ENCODE measurements at places on chromosomes 7 and 10.

DNA sequence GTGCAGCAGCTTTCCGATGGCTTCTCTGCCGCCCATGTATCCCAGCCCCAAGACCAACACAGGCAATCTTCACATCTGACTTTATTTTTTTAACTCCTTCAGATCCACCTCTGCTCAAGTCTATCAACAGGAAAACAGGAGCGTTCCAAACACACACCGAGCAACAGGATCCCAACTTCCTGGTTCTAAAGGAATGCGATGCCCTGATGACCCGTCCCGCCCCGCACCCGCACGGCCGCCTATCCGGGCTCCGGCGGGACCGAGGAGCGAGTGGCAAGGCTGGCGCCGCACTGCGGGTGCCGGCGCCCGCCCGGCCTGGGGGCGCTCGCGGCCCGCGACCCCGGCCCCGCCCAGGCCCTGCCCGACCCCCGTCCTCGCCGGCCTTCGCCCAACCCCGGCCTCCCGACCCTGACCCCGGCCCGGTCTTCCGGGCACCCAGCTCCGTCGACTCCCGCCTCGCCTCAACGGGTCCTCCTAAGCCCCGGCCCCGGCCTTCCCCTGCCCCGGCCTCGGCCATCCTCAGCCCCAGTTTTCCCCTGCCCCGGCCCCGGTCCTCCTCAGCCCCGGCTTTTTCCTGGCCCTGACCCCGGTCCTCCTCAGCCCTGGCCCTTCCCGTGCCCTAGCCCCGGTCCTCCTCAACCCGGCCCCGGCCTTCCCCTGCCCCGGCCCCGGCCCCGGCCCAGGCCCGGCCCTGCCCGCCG is 730 bp downstream of the LARP4B start:
- no peak for ATAC-seq

DNA sequence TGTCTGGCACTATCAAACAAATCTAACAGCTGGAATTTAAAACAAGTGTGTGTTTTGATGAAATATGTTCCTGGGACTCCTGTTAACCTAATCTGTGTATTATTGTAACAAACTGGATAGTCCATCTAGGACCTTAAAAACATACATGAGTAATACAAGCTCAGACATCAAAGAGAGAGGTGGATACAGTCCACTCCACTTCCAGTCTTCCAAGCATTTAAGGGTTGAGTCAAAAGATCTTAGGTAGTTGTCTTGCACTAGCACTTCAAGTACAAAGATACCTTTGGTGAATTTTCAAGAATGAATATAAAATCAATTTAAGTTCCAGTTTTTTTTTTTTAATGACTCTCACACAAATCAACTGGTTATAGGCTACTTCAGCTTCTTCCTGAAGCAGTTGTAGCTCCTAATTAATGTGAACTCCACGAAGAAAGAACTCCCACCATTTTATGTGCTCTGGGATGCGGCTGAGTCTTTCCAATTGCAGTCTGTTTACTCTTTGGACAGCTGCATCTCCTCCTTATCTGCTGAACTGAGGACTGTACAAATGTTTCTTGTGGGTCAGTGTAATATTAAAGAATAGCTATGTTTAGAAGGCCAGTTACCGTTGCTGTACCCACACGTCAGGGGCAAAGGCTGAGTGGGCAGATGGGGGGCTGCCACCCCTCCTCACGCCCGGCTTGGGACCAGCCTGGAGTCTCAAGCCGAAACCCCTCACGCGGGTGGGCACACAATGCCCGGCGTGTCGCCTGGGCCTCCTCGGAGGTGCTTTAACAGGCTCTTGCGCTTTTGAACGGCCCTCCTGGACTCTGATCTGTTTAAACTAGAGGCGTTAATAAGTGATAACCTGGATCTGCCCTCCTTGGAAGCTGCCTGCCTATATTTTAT is 2.9 kb upstream of the IGF2BP3 start:
- no peak for ATAC-seq

- ATAC-seq, result no peak
Observed at GRCh38 chr10:52213321-52213752, 100.7 kb upstream of the DKK1 start.

- no peak for ATAC-seq
Observed at GRCh38 chr10:59047180-59047579, 129.3 kb upstream of the PHYHIPL start.

DNA sequence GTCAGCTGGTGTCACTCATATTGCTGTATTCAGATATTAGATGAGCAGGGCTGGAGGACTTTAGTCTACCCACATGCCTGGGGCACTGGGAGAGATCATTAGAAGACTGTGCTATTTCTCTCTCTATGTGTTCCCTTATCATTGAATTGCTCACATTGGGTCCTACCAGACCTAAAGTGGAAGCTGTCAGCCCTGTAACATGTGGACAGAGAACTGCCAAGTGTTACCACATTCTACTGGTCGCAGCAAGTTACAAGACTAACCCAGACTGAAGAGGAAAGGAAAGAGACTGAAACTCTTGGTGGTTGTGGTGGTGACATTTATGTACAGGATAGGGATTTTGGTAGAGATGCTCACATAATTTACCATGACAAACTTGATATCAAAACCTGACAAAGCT is 627.1 kb upstream of the FZD8 start:
- ATAC-seq, result no peak

- no peak for ATAC-seq
Observed at GRCh38 chr10:97102441-97102840, 83.3 kb downstream of the SLIT1 start.

DNA sequence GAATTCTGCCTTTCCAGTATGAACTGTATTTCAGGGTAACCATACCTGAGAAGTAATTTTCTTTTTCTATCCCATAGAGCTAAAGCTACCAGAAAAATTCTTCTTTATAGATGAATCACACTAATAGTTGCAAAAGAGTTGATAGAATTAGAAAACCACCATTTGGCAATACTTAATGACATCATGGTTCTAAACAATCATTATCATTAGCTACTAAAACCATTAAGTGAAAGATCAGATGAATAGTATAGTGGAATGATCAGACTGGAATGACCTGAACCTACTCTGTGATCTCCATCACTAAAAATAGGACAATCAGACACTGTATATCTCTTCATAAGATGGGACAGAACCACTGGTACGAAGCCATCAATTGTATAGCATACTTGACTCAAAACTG is 19.8 kb upstream of the ZC3HAV1L start:
- ATAC-seq, result no peak

DNA sequence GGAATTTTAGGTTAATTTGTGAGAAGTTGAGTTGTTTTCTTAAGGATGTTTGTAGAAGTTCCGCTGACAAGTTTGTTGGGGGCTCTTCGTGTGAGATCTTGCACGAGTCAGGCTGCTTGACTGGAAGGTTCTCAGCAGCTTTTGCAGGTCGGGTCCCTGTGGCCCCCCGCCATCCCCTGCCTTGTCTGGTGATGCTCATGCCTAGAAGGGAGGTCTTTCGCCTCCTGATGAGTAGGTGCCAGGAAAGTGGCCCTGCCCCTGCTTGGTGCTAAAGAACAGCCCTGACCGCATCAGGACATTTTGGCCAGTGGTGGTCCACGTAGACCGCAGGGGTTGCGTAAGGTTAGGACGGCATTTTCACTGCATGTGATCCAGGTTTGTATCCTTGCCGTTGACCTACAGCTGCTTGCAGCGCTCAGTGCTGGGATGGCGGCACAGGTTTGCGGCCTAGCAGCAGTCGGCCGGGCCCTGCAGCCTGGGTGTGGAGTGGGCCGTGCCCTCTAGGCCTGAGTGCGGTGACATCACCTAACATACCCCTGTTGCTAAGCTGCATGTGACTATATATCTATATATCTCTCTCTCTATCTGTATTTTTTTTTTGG is 62.4 kb downstream of the DNAJB6 start:
- no peak for ATAC-seq
